Neural crest cell (in vitro differentiated cells): ENCODE measurements at places on chromosomes 4 and X. TPM values are rescaled to one million over a fixed set of nuclear protein-coding genes. Genes with fewer than 3 reads are reported as not detected.

- no peak for DNase-seq
Observed at GRCh38 chr4:69038582-69038981, 57.7 kb upstream of the UGT2B7 start.

DNA sequence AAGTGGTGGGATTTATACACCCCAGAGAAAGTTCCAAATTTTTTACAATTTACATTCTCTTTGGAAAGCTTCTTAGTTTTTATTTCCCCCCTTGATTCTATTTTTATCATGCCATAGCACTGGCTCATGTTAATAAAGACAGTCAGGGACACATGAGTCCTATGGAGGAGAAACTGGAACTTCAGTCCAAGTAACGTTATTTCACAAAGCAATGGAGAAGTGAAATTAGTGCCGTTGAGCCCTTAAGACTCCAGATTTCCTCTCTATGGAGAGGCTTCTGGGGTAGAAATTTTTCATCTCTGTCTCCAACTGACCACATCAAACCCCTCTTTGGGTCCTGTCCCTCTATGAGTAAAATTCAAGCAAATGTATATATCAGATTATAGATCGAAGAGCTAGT, 12.8 kb upstream of the TASL start:
- no peak for DNase-seq

DNA sequence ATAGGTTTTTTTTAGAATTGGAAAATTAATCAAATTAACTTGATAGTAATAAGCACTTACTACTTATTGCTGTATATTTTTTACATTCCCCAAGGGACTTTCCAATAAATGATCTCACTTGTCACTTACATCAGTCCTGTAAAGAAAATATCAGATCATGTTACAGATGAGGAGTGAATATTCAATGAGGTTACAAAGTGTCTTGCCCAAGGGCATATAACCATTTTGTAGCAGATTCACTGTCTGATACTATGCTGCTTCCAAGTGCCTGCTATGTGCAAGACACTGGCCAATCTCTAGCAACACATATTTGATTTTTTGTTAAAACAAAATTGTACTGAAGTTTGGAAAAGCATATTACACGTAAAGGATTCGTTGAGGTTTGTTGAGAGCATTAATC, 1287.7 kb downstream of the FAM133A start:
- DNase-seq = no peak

DNA sequence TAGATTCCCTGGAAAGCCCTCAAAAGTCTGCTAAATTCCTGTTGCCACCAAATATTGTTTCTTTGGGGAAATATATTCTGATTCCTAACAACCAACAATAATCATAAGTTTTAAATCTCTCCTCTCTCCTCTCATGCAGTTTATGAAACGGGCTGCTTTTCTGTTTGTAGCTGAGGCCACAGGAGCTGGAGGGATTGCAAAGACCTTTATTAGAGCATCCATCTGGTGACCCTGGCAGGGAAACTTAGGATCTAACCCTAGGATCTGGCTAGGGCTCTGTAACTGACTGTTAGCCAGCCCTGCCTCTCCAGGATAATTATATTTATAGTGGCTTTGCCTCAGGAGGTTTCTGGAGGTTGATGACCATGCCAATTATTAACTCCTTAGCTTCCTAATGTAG, 56.9 kb downstream of the SMAD1 start:
- no peak for DNase-seq

DNA sequence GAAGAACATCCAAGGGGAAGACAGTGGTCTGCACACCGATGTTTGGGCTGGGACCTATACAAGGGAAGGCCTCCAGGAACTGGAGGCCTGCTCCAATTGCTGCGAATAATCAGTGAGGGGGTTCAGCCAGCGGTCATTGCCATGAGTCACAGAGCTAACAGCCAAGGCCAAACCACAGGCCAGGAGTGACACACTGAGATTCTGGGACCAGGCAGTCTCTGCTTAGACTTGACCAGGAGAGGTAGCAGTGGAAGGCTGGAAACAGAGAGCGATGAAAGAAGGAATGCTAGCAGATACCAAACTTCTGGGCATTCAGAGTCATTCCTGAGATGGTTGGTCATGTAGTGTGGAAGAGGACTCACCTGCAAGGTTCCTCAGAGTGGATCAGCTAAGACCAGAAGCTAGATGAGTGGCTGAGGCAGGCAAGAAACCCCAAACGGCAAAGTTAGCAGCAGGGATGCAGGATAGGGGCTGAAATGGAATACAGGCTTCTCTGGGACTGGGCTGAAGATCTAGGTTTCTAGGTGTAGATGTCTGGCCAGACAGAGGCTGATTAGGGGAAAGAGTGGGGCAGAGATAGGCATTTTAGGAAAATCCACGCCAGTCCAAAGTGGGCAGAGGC, 54.7 kb downstream of the CNGA2 start:
- no peak for DNase-seq

The ZNF674 gene
- 4.7 and 6.2 TPM in 2 replicates for total RNA-seq

- DNase-seq = peak; percentile 53
Observed at GRCh38 chr4:183987987-183988392, 82.9 kb downstream of the STOX2 start.

DNA sequence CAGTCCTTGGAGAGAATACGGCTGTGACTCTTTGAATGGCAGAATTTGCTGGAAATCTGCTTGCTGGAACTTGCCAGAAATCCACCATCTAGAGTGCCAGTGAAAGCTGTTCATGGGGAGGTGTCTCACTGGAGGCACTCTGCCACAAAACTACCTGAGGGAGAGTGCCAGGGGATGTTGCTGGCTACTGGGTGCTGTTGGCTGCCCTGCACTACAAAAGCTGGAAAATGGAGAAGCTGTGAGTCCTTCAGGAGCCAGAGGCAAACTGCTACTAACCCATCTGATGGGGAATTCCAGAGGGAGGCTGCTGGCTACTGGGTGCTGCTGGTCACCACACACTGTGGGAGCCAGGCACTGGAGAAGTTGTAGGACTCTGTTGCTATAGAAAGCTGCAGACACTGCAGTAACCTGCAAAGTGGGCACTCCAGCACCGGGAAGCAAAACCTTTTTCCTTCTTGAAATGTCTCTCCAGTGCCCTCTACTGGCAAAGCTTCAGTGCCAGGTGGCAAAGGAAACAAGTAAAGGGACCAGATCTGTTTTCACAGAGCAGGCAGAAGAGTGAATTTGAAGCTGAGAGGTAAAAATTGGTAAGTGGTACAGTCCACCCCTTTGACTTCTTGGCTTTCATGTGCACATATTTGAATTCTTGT, 47.8 kb upstream of the HSD17B10 start:
- peak; percentile 45 for DNase-seq

GRCh38 chr4:66482186-66482585, 811.9 kb upstream of the EPHA5 start:
- DNase-seq = no peak

- DNase-seq = no peak
Observed at GRCh38 chr4:185312699-185313098, 83.0 kb downstream of the LRP2BP start.

The ERCC6L gene
- total RNA-seq = 13.3 and 14.2 TPM in 2 replicates

- DNase-seq = no peak
Observed at GRCh38 chrX:112341598-112341997, 259.0 kb upstream of the TRPC5 start.

GRCh38 chrX:78357342-78358055, 30.1 kb upstream of the CYSLTR1 start:
- no peak for DNase-seq

DNA sequence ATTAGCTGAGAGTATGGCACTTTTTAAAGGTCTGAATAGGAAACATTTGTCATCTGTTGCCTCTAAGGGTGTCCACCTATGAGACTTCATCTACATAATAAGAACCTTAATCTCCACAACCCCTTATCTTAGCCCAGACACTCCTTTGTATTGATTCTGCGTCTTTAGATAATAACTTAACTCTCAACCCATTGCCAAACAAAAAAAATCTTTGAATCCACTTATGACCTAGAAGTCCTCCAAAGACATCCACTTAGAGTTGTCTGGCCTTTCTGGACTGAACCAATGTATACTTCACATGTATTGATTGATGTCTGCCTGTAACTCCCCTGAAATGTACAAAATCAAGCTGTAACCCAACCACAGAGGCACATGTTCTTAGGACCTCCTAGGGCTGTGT, 66.0 kb upstream of the CHRNA9 start:
- no peak for DNase-seq

DNA sequence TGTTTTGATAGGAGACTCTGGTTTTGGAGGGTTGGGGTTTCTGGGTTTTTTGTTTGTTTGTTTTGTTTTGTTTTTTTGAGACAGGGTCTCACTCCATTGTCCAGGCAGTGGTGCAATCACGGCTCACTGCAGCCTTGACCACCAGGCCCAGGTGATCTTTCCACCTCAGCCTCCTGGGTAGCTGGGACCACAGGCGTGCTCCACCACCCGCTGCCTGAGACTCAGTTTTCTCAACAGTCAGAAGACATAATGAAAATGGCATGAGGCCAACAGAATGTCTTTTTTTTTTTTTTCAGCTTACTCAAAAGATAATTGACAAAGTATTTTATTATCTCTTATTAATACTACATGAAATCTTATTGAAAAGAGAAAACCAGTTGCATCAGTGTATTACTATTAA, 32.4 kb downstream of the TNIP2 start:
- no peak for DNase-seq

GRCh38 chrX:72568406-72569092, 4.1 kb downstream of the HDAC8 start:
- no peak for DNase-seq

The HSFX1 gene
- total RNA-seq = 1.0 and 1.4 TPM in 2 replicates

- DNase-seq = no peak
Observed at GRCh38 chr4:73388887-73389286, 15.2 kb upstream of the ALB start.

DNA sequence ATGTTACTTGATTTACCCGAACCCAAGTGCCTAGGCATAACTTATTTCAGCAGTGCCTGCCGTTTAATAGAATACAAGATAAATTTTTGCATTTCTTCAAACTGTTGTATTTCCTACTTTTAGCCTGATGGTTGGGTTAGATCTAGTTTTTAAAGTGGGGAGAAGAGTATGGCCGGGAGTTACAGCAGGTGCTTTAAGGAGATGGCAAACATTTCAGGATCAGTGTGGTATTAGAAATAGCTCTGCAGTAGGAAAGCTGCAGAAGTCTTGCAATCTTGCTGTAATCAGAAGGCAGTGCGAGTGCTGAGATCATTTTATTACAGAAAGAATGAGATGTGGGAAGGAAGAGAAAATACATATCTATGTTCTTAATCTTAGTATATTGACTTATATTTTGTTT, 977.8 kb upstream of the TENM3 start:
- DNase-seq = no peak

GRCh38 chr4:145524552-145524951, 42.9 kb downstream of the SMAD1 start:
- DNase-seq = no peak

DNA sequence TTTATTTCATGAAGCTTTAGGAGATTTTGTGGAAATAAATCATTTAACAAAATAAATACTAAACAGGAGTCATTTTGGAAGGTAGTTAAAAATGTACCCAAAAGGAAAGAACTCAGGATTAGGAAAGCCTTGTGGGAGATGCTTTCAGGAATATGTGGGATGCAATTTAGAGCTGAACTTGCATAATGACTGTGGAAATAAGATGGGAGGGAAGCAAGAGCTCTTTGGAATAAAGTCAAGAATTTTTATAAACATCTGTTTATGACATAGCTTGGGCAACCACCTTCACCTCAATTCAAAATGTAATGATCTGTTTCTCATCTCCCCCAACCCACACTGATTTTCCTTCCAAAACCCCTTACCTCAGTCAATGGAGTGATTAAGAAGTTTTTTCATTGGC, 623.8 kb downstream of the FAT4 start:
- DNase-seq = no peak

- no peak for DNase-seq
Observed at GRCh38 chr4:138205531-138206233, 36.5 kb downstream of the SLC7A11 start.

DNA sequence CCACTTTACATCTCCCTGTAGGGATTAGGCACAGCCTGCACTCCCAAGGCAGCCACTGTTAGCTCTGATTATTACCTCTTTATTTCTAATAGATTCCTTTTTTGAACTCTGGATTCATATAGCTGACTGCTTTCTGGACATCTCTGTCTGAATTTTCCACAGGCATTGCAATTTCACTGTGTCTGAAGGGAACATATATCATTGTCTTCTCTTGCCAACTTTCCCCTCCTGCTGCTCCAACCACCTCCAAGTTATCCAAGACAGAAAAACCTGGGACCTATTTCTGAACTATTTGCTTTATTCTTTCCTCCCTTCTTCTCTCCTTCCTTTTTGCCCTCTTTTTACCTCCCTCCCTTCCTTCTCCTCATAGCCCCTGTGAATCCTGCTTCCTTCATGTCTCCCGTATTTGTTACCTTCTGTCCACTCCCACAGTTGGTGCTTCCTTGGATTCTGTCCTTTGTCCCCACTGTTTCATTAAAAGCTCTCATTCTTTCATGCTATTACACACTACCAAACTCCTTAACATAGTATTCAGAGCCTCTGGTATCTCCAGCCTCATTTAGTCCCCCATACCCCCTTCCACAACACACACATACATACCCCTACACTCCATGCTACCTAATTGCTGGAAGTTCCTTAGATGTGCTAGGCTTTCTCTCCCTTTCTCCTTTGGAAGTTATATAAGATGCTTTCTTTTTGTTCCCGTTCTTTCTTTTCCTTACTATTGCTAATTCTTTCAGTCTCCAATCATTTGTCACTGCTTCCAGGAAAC, 34.7 kb downstream of the FGF2 start:
- no peak for DNase-seq

- DNase-seq = no peak
Observed at GRCh38 chr4:98746936-98747335, 88.5 kb upstream of the TSPAN5 start.

The RPA4 gene
- total RNA-seq = 0.44 and 0.50 TPM in 2 replicates

The JAKMIP1 gene
- total RNA-seq = 0.54 and 0.82 TPM in 2 replicates

DNA sequence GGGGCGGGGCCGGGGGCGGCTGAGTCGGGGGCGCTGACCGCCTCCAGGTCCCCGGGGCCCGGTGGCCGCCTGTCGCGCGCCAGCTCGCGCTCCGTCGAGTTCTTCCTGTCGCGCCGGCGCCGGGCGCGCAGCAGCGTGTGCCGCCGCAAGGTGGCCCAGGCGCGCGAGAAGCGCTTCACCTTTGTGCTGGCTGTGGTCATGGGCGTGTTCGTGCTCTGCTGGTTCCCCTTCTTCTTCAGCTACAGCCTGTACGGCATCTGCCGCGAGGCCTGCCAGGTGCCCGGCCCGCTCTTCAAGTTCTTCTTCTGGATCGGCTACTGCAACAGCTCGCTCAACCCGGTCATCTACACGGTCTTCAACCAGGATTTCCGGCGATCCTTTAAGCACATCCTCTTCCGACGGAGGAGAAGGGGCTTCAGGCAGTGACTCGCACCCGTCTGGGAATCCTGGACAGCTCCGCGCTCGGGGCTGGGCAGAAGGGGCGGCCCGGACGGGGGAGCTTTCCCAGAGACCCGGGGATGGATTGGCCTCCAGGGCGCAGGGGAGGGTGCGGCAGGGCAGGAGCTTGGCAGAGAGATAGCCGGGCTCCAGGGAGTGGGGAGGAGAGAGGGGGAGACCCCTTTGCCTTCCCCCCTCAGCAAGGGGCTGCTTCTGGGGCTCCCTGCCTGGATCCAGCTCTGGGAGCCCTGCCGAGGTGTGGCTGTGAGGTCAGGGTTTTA, 1.5 kb downstream of the ADRA2C start:
- DNase-seq = no peak

DNA sequence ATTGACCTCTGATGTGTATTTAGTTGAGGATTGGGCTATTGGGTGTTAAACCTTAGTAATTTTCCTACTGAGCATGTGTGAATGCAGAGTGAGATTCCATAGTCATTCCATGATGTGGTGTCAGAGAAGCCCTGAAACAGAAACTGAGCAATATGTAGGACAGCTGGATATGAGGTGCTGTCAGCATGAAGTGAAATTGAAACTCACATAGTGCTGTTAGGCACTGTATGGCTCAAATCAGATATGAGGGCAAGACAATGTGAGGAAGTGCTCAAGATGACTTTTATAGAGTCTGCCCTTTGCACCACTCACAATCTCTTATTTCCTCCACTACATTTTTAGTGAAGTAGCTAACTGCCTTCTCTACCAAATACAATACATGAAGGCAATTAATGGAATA, 188.3 kb downstream of the SH3BGRL start:
- no peak for DNase-seq
